ENCODE measurements at places on chromosomes 12 and 14. TPM values are rescaled to one million over a fixed set of nuclear protein-coding genes. Genes with fewer than 3 reads are reported as not detected.

DNA sequence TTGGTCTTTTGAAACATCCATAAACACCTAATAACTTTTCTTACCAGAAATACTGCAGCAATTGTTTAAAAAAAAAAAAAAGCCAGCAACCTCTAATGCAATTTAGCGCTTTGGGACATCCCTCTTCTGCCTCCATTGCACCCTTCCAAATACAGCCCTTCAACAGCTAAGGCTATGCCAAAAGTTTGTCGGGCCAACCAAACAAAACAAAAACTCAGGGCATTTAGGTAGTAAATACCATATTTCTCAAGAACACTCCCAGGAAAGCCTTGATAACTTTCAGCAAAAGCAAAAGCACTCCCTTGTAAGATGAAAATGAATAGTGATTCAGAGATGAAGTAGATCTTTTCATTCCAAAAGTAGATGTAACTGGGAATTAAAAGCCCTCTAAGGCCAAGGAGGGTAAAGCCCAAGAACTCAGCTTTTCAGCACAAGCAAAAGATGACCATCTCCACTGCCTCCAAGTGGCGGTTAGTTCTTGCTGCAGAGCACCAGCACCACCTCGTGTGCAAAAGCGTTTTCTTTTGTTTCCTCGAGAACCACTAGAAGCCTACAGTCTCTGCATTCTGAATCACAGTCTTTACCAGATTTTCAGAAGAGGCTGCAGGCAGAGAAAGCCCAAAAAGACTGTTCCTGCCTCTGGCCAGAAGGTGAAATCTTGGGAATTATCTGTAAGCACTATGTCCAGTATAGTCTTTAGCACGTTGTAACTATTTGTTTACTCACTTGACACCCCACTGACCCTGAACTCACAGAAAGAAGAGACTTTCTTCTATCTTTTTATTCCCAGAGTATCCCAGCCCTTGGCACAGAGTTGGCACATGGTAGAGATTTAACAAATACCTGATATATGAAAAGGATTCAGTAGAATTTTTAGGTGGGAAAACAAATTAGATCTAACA lies 53.1 kb downstream of the SIX6 start:
- DNase-seq = no peak

DNA sequence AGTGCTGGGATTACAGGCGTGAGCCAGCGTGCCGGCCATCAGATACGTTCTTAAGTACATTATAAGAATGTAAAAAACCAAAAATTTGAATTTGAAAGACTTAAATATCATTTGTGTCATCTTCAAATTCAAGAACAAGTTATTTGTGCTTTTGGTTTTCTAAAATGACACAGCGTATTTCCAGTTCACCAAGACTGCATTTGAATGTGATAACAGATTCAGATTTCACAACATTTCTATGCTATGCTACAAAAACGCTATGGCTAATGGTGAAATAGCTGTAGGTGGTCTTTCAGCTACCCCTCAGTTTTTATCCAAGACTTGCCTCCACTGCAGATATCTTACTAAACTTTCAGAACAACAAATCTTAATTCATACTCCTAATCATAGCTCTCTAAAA lies 46.7 kb downstream of the APPL2 start:
- DNase-seq = no peak

DNA sequence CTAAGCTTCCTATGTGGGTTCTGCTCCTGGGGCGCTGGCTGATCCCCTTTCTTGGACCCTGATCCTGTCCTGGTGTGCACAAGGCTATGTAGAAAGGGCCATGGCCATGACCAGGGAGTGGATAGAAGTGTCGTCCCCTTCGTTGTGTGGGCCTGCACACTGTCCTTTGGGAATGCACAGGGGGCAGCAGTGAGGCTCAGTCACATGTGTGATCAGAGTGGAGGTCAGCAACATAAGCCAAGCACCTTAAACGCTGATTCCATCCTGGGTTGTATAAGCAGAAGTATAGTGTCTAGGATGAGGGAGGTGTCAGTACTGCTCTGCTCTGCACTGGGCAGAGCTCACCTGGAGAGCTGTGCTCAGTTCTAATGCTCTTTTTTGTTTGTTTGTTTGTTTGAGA lies 48.4 kb downstream of the ESRRB start:
- no peak for DNase-seq

The FAM90A1 gene
- not detected for total RNA-seq

- DNase-seq = no peak
Observed at GRCh38 chr12:52573743-52574142, at the start of gene KRT74. TSS of gene KRT74 (minus strand) at chr12:52573843. CDS start at chr12:52573777, 66 bp downstream.
